ENCODE measurements at places on chromosomes 5 and 9.

DNA sequence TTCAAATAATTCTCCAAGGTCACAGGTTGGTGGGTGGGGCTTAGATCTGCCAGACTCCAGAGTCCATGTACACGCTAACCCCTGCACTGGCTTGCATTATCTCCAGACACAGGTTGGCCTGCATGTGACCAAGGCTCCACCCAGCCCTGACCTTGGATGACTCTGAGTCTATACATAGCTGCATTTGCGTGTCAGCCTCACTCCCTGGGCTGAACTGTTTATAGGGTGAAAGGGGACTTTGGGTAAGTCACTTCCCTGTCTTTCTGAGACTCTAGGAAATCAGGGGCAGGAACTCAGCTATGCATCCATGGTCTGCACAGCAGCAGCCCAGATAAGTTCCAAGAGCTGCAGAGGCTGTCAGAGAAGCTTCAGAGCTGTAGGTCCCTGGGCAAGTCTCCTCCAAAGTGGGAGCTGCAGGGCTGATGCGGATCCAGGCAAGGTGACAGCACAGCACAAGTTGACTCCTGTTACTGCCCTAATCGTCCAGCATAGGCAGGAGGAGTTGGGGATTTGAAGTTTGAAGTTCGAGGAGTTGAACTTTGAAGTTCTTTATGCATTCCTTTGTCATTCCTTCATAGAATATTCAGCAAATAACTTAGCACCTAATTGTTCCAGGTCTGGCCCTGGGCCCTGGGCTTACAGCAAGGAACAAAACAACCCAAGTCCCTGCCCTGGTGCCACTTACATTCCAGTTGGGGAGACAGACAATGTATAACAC is 53.4 kb downstream of the SLC22A5 start:
- peak; percentile 73 for DNase-seq

GRCh38 chr9:129875687-129876395 is 40.6 kb downstream of the USP20 start:
- DNase-seq, result no peak

DNA sequence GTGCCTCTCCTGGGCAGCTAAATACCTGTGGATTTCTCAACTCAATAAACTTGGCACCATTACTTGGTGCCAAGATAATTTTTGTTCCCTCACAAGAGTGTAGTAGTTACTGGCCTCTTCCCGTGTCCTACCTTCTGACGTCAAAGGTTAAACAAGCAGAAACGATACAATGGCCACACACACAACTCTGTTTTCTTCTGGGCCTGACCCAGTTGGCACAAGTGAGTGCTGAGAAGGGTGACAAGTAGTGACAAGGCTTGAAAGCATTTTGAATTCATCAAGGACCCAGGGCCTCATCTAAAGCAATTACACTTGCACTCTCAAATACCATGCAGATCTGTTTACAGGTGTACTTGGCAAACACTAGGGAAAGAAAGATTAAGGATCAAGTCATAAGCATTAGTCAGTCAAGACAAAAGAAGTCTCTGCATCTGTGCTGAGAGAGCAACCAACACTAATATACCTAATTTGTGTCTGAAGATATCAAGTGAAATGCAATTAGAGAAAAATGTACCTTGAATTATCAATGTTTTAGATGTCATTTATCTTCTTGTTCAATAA is 30.8 kb downstream of the RASEF start:
- no peak for DNase-seq

DNA sequence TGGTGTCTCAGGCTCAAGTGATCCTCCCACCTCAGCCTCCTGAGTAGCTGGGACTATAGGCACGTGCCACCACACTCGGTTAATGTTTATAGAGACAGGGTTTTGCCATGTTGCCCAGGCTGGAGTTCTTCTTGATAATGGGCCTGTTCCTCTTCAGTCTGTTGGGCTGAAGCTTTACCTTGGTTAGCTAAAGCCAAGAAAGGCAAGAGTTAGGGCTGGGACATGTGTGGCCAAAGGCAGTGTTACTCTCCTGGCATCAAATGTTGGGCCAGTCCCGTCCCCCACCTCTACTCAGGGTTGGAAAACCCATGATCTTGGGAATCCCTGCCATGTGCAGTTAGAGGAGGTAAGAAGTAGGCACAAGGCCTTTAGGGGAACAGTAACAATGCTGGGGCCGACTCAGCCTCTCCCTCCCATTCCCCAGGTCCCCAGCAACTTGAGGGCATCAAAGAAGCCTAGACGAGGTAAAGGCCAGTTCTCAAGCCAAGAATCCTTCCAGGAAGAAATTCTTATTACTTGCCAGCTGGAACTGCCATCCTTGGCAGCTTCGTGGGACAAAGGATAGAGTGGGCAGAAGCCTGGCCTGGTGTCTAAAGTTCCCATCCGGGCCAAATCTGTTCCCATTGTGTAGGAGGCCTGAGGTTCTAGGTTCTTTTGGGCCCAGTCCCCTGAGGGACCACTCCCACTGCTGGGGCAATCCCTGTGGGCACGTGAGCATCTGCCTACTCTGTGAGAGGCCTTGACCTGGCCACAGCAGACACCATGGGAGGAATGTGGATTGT is 4.5 kb downstream of the EGR1 start:
- no peak for DNase-seq

DNA sequence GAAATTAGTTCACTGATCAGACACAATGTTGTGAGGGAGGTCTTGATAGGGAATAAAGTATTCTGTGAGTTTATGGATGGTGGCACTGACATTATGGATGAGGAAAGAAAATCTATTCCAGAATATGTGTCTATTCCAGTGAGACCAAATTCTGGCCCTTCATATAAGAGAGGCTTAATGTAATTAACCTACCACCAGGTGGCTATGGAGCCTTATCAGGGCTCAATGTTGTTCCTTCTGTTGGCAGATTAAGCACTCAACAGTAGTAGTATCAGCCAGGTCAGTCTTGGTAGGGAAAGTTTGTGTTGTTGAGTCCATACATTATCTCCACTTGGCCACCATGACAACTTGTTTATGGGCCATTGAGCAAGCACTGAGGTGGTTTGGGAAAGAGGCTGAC is 41.7 kb upstream of the BARX1 start:
- no peak for DNase-seq

GRCh38 chr9:97889941-97890887 is 32.1 kb downstream of the TRMO start:
- DNase-seq, result no peak

GRCh38 chr5:116738239-116738614 is 163.6 kb upstream of the SEMA6A start:
- peak; percentile 34 for DNase-seq

GRCh38 chr5:150323092-150323491 is 20.4 kb upstream of the ARSI start:
- DNase-seq, result no peak

DNA sequence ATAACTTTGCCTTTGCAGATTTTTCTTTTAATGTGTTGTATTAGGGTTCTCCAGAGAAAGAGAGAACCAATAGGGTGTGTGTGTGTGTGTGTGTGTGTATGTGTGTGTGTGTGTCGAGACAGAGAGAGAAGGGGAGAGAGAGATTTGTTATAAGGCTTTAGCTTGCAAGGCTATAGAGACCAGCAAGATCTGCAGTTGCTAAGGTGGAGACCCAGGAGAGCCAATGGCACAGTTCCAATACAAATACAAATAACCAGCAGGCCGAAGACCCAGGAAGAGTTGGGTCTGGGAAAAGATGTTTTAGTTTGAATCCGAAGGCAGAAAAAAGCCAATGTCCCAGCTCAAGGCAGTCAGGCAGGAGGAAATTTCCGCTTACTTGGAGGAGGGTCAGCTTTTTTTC is 23.0 kb downstream of the TMOD1 start:
- DNase-seq, result no peak

- DNase-seq, result no peak
These were observed 73.5 kb downstream of the PAX5 start for GRCh38 chr9:36960575-36960955.

DNA sequence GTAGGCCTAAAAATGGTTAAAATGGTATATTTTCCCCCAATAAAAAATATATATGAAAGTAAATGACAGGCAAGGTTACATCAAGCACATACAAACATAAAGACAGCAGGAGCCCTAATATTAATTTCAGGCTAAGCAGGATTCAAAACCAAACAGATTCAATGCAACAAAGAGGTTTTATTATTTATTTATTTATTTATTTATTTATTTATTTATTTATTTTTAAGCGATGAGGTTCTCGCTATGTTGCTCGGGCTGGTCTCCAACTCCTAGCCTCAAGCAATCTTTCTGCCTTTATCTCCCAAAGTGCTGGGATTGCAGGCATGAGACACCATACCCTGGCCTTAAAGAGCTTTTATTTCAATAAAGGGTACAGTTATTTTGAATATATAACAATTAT is 106.4 kb upstream of the SHB start:
- no peak for DNase-seq

DNA sequence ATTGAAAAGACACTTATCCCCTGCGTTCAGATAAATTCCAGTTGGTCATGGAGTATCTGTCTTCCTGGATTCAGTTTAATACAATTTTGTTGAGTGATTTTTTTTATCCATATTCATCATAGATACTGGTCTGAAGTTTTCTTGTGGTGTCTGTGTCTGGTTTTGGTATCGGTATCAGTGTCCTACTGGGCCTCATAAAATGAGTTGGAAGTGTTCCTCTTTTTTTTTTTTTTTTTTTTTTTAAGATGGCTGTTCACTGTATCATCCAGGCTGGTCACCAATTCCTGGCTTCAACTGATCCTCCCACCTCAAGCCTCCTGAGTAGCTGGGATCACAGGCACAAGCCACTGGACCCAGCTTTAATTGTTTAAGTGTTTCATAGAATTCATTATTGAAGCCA is 2.9 kb upstream of the CAMSAP1 start:
- DNase-seq, result no peak

DNA sequence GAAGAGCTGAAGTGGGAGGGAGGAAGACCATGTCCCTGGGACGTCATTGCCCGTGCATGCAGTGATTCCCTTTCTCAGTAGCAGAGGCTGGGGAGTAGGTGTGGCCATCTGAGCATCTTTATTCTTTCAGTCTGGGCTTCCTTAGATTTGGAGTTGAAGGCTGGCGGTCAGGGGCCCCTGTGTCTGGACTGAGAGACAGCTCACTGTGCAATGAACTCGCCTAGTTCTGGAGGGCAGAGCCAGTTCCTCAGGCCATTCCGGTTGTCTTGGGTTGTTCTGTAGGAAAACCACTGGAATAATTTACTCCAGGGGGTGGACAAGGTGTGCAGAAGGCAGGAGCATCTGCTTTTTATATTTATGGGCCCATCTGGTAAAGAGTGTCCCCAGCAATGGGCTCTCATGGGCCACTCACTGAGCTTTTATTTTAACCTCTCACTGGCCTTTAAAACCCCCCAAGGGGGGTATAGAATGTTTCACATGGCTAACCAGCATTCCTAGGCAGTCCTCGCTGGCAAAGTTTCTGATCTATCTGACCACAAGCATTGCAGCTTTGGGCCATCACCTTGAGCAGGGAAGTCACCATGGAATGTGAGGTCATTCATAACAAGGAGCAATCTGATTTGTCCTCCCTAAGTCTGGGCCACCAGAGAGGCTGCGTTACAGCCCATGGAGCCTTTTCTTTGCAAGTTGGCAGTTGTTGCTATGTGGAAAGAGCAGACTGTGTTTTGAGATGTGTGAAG is 9.2 kb downstream of the STC2 start:
- no peak for DNase-seq

DNA sequence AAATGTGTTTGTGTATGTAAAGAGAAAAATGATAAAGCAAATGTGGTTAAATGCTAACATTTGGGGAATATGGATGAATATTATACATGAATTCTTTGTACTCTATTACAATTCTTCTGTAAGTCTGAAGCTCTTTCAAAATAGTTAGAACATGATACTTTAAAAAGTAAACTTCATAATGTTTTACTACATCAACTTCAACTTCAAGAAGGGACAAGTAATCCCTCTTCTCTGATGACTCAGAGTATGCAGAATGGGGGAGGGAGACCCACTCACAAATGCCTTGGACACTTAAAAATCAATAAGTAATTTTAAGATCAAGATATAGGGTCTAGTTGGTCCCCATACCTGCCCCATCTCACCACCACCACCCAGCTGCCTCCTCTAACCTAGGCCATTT is 162.4 kb downstream of the ESM1 start:
- DNase-seq, result no peak

GRCh38 chr5:142871363-142872193 is 101.4 kb downstream of the ARHGAP26 start:
- peak; percentile 70 for DNase-seq

- no peak for DNase-seq
These were observed 416.1 kb upstream of the IZUMO3 start for GRCh38 chr9:24961762-24962161.

DNA sequence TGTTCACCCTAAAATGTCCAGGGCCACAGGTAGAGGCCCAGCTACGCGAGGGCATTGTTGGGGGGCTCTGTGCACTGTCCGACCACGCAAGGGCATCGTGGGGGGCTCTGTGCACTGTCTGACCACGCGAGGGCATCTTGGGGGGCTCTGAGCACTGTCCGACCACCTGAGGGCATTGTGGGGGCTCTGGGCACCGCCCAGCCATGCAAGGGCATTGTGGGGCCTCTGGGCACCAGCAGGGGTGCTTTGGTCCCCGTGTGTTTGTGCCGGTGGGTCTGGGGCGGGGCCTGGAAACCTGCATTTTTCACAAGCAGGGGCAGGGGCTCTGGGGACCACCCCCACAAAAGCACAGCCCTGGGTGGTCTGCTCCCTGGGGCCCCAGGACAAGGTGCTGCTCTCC is 41.5 kb upstream of the RXRA start:
- DNase-seq, result no peak

All from right cardiac atrium (tissue), 5 donors.